ENCODE measurements at places on chromosomes 11 and 22.

GRCh38 chr11:79285756-79286155 is 155.1 kb downstream of the TENM4 start:
- no peak for DNase-seq

- no peak for DNase-seq
These were observed 415.7 kb downstream of the SOX6 start for GRCh38 chr11:15940462-15941205.

DNA sequence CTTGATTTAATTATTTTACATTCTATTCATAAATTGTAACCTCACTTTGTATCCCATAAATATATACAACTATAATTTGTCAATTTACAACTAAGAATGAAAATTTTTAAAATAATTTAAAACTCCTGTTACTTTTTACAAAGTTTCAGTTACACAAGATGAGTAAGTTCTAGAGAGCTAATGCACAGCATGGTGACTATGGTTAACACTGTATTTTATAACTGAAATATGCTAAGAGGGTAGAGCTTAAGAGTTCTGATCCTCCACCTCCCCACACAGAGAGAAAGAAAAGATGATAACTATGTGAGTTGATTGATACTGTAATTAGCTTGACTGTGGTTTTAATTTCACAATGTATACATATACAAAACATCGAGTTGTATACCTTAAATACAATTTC is 412.5 kb upstream of the DDI1 start:
- DNase-seq, result no peak

DNA sequence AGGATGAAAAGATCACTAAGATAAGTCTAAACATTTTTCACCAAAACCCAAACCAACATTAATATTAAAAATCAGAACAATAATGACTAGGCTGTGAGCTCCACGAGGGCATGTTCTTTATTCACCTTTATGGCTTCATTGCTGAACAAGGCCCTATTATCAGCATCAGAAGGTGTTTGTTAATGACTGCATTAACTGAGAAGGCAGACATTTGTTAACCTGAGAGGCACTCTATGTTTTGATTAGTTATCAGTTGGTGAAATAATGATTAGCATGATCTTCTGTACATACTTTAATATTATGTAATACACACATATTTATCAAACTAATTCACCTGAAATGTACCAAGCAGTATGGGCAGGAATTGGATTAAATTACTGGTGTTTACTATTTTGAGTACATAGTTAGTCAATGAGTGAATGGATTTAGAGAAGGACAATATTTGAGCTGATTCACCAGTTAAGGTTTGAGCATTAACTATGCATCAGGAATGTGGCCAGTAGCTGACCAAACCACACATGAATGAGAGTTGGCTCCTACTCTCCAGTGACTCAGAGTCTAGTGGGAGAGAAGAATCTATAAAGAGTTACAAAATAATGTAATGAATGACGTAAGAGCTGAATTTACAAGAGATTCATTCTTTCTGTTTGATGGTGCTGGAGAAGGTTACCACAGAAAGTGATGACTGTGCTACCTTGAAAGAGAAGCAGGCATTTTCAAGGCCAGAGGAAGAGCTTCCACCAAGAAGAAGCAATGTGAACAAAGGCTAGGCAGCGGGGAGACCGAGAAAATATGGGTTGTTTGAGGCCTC is 6.7 kb downstream of the IL18 start:
- peak; percentile 9 for DNase-seq

GRCh38 chr11:130775306-130776060 is 140.8 kb downstream of the SNX19 start:
- DNase-seq, result no peak

DNA sequence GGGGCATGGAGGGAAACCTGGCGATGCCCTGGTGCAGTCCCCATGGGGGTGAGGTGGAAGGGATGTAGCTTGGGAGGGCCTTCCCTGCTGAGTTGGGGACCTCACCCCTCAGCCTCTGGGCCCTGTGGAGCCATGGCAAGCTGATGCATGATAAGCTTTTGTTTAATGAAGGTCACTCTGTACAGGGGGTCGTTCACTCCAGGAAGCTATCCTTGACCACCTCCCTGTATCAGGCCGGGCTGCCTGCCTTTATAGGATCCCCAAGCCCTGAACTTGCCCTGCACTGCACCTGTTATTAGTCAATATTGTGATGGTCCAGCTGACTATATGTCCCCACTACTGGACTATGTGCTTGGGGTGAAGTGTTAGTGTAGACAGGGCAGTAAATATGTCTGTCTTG is 49.7 kb upstream of the MYEOV start:
- DNase-seq, result no peak

- no peak for DNase-seq
These were observed 84.0 kb upstream of the RCN1 start for GRCh38 chr11:32006799-32007388.

GRCh38 chr11:2420502-2421225 is 20.1 kb downstream of the TSSC4 start:
- DNase-seq, result peak; percentile 34

DNA sequence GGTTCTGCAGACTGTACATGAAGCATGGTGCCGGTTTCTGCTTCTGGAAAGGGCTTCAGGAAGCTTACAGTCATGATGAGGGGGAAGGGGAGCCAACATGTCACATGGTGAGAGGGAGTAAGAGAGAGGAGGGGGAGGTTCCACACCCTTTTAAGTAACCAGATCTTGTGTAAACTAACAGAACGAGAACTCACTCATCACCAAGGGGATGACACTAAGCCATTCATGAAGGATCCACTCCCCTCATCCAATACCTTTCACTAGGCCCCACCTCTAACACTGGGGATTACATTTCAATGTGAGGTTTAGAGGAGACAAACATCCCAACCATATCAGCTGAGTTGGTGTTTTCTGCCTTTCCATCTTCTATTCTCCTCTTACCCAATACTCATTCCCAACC is 83.5 kb downstream of the BDNF start:
- no peak for DNase-seq

- no peak for DNase-seq
These were observed 21.9 kb downstream of the SUN2 start for GRCh38 chr22:38733724-38734381.

DNA sequence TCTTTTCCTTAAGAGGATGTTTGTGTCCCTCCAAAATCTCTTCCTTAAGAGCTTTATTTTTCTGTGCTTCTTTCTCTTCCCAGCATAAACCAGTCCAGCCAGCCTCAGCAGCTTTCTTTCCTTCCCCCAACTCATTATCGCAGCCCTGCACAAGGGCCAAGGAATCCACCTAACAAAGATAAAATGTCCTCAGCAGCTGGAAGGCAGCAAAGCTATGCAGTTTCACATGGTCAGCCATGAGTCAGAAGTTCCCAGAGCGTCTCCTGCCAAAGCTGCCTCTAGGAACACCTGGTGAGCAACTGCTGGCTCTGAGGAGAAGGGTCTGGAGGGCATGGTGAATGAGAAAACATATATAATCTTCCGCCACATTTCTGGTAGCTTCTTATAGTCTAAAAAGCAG is 45.3 kb upstream of the HMGXB4 start:
- DNase-seq, result no peak

DNA sequence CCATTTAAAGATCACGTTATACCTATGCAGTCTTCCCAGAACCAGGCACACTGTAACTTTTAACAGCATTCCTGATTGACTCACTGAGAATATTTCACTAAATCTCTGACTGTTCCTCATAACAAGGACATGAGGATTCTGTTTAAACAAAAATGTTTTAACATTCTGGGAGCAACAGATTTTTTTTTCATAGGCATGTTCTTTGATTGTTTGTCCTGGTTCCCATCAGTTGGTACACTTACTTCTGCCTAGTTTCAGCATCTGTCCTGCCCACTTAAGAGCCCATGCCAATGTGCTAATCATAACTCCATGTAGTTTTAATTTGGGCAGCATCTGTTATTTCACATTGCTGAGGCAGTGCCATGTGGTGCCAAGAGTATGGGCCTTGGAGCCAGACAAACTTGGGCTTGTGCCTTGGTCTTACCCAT is 138.5 kb upstream of the CTSC start:
- no peak for DNase-seq

DNA sequence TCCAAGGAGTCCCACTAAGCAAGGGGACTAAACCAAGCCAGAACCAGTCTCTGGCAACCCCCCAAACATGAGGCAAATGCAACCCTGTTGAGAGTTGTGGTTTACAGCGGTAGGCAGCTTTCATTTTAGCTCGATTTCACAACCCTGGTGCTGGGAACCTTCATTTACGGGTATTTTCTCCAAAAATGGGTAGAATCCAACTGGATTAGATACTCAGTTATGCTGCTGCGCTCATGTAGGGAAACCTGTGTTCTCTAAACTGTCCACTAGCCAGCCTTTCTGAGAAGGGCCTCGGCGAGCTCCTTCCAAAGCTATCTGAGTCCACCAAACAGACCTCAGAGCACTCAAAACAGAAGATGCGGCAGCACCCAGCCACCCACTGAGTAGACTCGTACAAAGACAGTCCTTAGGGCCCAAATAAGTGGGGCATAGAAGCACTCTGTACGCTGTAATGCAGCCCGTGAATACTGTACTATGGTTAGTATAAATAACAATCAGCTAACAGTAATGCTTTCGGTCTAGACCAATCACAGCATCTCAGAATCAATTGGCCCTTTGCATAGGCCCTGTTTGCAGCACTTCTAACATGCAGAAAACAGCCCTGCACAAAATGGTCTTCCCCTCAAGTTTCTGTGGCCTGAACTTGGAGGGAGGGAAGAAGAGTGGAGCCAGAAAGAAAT is 104.7 kb downstream of the ETS1 start:
- DNase-seq, result no peak

- DNase-seq, result no peak
These were observed 4.7 kb downstream of the PRCP start for GRCh38 chr11:82895437-82896091.

DNA sequence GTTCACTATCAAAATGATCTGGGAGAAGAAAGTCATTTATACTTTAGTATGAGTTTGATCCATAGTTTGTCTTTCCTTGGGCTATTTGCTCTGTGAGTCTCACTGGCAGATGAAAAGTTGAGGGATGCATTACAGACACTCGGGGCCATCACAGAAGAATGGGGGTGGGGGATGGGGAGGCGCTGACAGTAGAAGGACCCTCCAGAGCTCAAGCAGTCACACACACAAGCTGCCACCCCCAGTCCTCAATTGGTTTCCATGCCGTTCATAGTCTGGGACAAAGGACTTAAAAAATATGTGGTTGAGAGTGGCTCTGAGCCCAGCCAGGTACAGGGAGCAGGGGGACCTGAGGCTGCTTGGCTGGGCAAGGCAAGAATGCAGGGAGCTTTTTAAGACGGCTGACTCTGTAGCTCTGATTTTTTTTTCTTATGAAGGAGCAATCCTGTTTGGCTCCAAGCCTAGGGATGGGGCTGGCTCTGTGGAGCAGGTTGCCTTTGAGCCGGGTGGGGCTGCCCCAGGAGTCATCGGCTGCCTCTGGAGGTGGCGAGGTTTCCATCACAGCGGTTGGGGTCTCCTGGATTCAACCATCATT is 13.3 kb upstream of the ANO1 start:
- DNase-seq, result no peak

DNA sequence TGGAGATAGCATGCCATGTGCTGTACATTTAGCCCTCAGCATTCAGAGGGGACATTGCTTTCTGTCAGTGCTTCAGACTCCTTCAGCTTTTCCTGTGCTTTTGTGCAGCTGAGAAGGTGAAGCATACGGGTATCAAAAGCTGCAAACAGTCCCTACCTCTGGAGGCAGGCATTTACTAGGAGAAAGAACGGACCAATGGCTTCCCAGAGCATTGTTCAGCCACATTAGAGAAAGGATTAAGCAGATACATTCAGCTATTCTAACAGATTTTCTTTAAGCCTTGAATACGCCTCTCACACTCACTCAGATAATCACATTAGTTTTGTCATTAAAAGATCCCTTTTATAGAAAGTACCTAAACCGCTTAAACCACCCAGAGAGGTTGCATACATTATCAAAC is 80.7 kb upstream of the FAM181B start:
- no peak for DNase-seq

DNA sequence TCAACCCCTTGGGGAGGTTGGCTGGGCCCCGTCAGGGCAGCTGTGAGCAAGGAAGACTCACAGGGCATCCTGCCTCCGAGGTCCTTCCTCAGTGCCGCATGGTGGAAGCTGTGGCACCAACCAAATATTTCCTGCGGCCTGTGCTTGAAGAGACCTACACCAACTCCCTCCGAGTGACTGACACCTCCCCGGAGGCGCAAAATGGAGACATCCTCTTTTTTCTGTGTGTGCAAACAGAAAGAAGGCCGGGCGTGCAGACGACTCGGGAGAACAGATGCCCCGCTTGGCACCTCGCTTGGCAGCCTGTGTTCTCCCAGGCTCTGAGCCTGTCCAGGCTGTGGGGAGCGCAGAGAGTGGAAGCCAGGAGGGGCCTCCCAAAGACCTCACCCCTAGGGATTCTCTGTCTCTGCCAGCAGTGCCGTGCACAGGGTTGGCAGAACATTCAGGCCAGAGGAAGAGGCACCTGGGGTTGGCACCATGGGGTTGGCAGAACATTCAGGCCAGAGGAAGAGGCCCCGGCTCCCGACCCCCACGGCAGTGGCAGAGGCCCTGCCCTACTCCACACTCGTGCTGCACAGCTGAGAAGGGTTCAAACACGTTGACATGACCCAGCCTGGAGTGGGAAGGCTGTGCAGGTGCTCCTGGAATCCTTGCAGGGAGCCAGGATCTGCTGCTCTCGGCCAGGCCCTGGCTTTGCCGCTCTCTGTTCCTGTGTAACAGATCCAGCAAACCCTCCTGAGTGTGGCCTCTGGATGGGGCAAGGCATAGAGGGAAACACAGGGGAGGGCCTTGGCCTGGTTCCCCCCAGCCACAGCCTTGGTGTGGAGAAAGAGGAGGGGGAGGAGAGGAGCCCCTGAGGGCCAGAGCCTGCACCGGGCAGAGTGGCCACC is 805.5 kb downstream of the BRD1 start:
- DNase-seq, result no peak

DNA sequence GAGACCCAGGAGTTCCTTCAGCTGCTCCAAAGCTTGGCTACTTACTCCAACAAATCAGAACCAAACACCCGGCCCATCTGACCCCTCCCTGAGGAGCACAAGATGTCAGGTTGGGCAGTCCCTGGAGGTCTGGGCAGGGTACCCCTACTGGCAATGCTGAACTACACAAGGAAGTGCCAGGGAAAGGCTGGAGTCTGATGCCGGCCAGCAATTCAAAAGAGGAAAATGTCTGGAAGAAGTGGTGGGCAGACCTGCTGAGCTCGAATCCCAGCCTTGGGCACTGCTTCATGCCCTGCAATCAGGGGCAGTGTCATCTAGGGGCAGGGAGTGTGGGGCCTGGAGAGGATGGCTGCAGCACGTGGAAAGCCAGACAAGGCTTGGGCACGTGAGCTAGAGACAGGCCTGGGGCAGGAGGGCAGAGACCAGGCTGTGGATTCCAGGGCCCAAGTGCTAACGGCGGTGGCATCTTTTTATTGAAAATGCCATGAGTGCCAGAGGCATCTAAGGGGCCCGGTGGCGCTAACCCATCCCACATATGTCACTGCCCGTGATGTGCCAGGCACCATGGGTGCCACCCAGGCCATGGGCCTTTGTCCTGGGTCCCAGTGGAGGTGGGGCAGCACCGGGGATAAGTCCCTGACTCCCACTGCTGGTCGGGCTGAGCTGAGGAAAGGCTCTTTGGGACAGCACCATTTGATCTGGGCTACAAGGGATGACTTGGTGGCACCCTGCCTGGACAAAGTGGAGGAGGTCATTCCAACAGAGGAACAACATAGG is 97.9 kb upstream of the PITPNB start:
- DNase-seq, result no peak

Data from NK-92 treated with Interleukin-12 subunit alpha and Interleukin-12 subunit beta, amount 100 ng/mL, for 24 hours (cell line).